ENCODE measurements at places on chromosomes 7 and 10.

GRCh38 chr7:26688388-26688787 is 176.0 kb downstream of the SKAP2 start:
- peak; percentile 74 for DNase-seq

GRCh38 chr7:90530263-90530662 is 60.8 kb downstream of the PTTG1IP2 start:
- DNase-seq, result no peak

DNA sequence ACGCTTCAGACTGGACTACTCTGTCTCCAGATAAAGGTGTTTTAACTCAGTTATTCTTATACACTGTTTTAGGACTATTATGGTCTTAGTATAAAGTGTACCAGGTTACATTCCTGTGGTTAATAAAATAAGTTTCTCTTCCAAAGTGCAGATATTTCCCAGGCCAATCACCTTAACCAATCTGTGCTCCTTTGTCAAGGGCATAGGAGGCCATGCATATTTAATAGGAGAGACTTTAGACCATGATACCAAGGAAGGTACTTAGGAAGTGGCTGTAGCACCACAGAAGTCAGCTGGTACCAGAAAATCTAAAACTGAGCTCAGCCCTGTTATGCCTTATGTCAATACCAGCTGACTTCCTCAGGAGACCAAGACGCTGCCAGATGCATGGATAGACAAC is 226.5 kb upstream of the TMEM72 start:
- peak; percentile 20 for DNase-seq

DNA sequence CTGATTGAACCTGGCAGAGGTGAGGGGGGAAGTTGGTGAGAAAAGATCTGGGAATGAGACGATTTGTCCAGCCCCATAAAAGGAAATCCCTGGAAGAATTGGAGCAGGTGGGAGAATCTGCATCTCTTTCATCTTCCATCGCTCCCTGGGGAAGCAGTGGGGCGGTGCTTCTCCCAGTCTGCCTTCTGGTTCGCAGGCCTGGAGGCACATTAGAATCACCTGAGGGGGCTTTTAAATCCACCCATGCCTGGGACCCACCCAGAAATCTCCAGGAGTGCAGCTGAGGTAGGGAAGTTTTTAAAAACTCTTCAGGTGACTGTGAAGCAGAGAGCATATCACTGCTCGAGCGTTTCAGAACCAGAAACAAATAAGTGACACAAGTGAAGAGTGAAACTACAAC is 26.7 kb upstream of the SYPL1 start:
- no peak for DNase-seq

DNA sequence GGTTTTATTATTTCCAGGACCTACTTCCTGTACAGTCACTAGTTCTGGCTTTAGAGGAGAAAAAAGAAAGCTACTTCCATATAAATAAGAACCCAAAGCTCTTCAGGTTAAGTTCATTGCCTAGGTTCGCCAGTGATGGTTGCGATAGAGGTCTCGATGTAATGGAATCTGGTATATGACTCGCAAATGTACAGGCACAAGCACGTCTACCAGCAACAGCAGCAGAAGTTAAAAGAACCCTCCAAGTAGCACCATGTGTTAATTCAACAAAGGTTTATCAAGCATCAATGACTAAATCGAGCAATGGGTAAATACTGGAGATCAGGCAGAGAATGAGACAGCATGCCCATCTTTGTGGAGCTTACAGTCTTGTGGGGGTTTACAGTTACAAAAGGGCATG is 155.4 kb downstream of the BTAF1 start:
- DNase-seq, result no peak

DNA sequence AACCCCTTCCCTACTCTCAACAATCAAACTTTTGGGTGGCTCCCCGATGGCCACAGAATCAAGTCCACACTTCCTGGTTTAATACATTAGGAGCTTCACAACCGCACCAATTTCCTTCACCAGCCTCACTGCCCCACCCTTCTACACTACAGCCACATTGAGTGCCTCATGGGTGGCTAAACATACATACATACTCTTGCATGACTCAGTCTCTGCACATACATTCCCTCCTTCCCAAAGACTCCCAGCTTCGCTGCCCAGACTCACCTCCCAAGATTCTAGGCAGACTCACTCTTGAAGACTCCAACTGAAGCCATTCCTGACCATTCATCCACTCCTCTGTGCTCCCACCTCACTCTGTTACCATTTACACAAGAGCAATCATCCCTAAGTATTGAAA is 15.9 kb downstream of the VPS41 start:
- DNase-seq, result no peak

Measured in small intestine (tissue), 16 donors.